ENCODE measurements at places on chromosomes 4 and X. TPM values are rescaled to one million over a fixed set of nuclear protein-coding genes. Genes with fewer than 3 reads are reported as not detected.

Gene TCEAL2
- total RNA-seq = not detected

Gene CPE
- 7.0 TPM for total RNA-seq

Gene SYNPO2
- 10.3 TPM for total RNA-seq

Gene GYPA
- not detected for total RNA-seq

Gene RS1
- total RNA-seq = not detected

Gene STOX2
- total RNA-seq = 0.39 TPM

Gene AMMECR1
- 15.1 TPM for total RNA-seq

Gene ARHGAP6
- 29.7 TPM for total RNA-seq

Gene CENPU
- total RNA-seq = 15.4 TPM

Gene CCDC120
- total RNA-seq = 0.39 TPM

Gene EREG
- 13.5 TPM for total RNA-seq

Gene SSX1
- not detected for total RNA-seq

Gene VCX
- total RNA-seq = not detected

Gene SLITRK2
- total RNA-seq = 1.8 TPM

Gene KLB
- total RNA-seq = not detected

Gene RIPPLY1
- total RNA-seq = not detected

Gene GATA1
- not detected for total RNA-seq

Gene NUDT11
- total RNA-seq = 10.3 TPM

Gene ATP1B4
- not detected for total RNA-seq

Gene SOX3
- total RNA-seq = not detected

Gene MAML3
- 3.3 TPM for total RNA-seq

Gene PNCK
- total RNA-seq = not detected

Gene SLC10A6
- not detected for total RNA-seq

Gene HTN3
- total RNA-seq = not detected

Gene SMIM43
- total RNA-seq = under 0.01 TPM

Gene HDAC6
- total RNA-seq = 30.5 TPM

Gene P2RY8
- not detected for total RNA-seq

Gene ADAM29
- total RNA-seq = not detected

Gene SCRG1
- not detected for total RNA-seq

Gene TASL
- not detected for total RNA-seq

Gene NEUROG2
- total RNA-seq = not detected

Gene KIT
- 0.78 TPM for total RNA-seq

Gene RHOH
- total RNA-seq = not detected

Gene TMPRSS11F
- total RNA-seq = not detected

Gene HTATSF1
- total RNA-seq = 23.9 TPM

Gene TLR1
- total RNA-seq = 0.73 TPM

Gene SPANXA1
- not detected for total RNA-seq

Gene RAB41
- total RNA-seq = not detected

Gene HMX1
- total RNA-seq = not detected

Gene HPRT1
- total RNA-seq = 11.9 TPM

Gene ESX1
- not detected for total RNA-seq

Gene GYPB
- not detected for total RNA-seq

Gene MORF4L2
- 616 TPM for total RNA-seq

Gene DDIT4L
- 12.9 TPM for total RNA-seq

Gene ADH6
- total RNA-seq = not detected

Gene ADH4
- not detected for total RNA-seq

Gene RPA4
- total RNA-seq = 2.6 TPM

Gene POU3F4
- not detected for total RNA-seq

Gene MORC4
- 19.8 TPM for total RNA-seq

Gene PCDH11X
- not detected for total RNA-seq

Gene IGFBP7
- 4.5 TPM for total RNA-seq

Gene ADGRG2
- total RNA-seq = 11.9 TPM

Gene MED14
- total RNA-seq = 20.1 TPM

Gene SPON2
- 267 TPM for total RNA-seq

Gene HMGB3
- total RNA-seq = 12.1 TPM

Gene PNMA3
- total RNA-seq = 0.37 TPM

Gene GNRHR
- not detected for total RNA-seq
